ENCODE measurements at places on chromosomes 13 and 19.

- DNase-seq: peak; percentile 66
Measured at GRCh38 chr13:98447881-98448641, 128.8 kb downstream of the STK24 start.

- no peak for DNase-seq
Measured at GRCh38 chr19:6213696-6214641, 65.8 kb downstream of the MLLT1 start.

- DNase-seq: no peak
Measured at GRCh38 chr13:93450761-93451160, 224.2 kb downstream of the GPC6 start.

DNA sequence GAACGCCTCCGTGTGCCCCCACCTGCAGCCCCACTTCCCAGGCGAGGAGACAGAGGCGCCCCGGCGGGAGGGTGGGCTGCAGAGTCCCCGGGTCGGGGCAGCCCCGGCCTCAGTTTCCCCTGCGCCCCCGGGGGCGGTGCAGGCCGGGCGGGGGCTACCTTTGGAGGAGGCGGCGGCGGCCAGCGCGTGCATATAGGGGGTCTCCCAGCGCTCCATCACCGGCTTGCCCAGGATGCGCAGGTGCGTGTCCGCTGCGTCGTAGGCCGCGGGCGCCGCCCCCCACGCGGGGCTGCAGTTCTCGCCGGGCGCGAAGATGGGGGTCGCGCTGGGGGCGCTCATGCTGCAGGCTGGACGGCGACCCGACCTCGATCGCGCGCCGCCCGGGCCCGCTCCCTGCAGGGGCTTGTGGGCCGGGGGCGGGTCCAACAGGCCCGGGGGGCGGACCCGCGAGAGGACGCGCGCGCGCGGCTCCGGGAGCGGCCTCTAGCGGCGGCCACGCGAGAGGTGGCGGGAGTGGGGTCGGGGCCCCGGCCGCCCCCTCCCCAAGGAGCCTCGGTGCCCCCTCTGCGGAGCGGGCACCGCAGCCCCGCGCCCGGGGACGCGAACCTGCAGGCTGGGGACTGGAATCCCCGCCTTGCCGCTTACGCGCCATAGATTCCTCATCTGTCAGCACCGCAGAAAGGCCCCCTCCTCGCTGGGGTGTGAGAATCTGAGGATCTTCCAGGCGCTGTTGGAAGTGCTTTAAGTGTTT, at the start of gene GAMT:
GAMT (minus strand) TSS at position 405 of the 751 bp plus-strand sequence; CDS start at position 339, 66 bp downstream.
- DNase-seq: peak; percentile 48

DNA sequence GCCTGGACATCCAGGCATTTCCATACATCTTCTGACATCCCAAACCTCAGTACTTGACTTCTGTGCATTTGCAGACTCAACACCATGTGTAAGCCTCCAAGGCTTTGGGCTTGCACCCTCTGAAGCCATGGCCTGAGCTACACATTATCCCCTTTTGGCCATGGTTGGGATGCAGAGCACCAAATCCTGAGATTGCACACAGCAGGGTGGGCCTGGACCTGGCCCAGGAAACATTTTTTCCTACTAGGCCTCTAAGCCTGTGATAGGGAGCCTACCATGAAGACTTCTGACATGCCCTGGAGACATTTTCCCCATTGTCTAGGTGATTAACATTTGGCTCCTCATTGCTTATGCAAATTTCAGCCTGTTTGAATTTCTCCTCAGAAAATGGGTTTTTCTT, 853.4 kb upstream of the SPRY2 start:
- no peak for DNase-seq

DNA sequence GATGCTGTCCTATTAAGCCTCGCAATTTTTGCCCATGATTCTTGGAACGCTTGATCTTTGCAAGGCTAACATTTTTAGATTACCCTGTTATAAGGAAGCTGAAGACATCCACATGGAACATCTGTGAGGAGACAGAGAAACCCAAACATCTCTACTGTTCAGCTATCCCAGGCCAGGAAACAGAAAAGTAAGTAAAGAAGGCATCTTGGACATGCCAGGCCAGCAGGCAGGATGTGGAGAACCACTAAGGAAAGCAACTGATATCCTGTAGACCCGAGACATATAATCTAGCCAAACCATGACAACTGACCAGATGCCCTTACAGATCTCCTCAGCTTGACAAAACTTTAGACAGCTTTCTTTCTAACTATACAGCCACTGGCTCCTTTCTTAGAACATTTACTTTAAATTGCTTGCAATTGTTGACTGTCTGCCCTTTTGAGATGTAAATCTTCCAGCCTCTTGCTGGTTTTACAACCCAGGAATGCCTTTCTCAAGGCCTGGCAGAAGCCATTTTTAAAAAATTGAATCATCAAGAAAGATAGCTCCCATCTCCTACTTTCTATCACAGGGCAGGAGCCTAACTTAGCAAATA, 255.8 kb upstream of the DACH1 start:
- no peak for DNase-seq

DNA sequence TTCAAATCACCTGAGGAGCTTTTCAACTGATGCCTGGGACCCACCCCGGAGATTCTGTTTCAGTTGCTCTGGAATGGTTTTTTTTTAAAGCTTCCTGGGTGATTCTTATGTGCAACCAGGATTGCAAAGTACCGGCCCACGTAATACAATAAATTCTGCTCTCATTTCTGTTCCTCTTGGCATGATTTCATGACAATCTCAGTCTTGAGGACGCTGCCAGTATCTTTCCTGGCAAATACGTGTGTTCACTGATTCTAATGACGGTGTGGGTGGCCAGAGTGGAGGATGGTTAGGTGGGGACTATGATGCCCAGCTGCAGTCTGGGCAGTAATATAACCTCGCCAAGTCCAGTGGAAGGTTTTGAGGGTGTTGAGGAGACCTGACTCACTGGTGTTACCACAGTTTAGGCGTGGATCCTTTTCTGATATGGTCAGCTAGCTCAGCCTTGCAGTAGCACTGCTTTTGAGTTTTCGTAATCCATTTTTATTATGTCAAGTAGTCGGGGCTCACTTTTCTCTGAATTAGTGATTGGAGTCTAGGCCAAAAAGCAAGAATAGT, 49.4 kb downstream of the FAM124A start:
- no peak for DNase-seq

- DNase-seq: no peak
Measured at GRCh38 chr19:14616407-14616806, 33.5 kb downstream of the CLEC17A start.

GRCh38 chr19:29927944-29928625, 14.0 kb upstream of the URI1 start:
- DNase-seq: peak; percentile 9

DNA sequence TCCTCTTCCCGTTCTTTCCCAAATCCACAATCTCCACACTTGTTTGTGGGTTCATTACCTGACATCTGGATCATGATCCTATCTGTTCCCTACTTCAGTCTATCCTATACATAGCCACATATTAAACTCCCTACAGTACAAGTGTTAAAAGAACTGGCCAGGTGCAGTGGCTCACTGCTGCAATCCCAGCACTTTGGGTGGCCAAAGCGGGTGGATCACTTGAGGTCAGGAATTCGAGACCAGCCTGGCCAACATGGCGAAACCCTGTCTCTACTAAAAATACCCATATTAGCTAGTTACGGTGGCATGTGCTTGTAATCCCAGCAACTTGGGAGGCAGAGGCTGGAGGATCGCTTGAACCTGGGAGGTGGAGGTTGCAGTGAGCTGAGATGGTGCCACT, 88.3 kb downstream of the TM9SF2 start:
- DNase-seq: no peak

DNA sequence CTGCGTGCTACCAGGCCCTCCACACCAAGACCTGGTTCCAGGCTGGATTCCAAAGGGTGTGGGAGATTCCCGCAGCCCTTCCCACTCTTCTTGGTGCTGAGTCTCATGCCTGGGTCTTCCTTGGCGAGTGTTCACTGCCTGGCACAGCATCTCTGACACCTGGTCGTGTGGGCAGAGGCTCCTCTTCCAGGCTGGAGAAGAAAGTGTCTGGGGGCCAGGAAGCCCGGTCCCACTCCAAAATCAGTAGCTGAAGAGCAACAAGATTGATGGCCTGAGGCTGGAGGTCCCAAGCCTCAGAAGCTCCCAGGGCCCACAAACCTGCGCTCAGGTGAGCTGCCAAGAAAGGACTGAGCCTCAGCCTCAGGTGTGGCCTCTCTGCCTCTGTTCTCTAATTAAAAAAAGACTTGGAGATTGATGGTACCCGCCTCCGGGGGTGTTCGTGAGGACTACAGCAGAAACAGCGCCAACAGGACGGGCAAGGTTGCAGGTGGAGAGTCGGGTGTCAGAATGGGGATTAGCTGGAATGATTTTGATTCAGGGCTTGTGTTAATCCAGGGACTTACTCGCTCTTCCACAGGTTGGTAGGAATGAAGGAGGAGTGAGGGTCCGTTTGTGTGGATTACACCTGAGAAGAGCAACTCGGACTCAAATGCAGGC, 217.5 kb downstream of the TEX29 start:
- DNase-seq: no peak

DNA sequence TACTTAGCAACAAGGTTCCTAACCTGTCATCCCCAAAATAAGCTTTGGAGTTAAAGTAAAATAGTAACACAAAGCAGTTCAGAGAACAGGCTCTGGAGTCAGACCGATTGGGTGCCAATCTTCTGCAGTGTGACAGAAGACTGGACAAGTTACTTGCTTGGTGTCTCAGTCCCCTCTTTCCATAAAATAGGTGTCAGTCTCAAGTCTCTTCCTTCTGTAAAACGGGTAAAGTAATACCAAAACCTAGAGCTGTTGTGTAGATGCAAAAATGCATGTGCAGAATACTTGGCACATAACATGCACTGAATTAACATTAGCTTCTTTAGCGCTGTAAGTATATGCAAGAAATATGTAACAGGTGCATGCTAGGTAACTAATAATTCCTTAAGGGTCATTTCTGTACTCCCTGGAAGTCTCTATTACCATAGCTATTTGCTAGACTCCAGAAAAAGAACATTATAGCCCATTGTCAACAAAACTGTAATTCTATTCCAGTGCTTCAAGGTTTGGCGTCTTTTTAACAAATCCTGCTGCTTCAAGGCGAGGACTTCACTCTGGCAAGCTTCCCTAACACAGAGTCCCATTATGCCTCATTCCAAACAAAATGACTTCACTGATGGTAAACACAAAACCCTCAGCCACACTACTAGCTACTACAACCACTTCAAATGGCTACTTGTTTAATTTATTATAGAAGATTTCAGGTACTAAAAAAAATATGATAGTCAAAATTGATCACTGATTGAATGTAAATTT, 32.8 kb downstream of the ELF1 start:
- DNase-seq: peak; percentile 43

DNA sequence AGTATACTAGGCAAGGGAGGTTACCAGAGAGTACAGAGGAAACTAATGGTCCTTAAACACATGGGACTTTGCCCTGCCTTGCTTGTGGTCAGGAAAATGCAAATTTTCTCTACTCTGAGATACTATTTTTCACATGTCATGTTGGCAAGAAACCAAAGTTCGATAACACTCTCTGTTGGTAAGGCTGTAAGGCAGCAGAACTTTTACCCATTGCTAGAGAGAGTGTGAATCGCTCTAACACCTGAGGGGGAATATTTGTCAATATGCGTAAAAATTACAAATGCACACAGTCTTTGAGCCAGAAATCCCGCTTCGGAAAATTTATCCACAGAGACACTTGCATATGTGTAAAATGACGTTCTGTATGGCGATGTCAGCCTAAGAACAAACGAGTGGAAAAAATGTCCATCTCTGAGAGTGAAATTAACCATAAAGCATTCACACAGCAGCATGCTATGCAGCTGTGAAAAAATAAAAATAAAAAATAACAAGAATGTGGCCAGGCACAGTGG, 9.5 kb upstream of the RFX1 start:
- DNase-seq: no peak

DNA sequence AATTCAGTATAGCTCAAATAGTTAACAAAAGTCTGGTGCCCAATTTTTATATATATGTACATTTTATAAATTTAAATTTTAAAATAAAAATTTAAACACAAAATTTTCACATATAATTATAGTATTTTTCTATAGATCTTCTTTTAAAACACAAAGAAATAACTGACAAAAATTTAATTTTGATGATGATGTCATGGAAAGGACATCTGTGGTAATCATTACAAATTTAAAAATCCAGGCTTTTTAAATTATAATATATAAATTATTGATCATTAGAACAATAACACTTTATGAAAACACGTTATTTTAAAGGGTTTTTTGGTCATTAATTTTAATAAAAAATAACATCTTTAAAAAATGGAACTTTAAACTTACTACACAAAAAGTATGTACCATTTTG, 381.1 kb downstream of the DACH1 start:
- DNase-seq: no peak

GRCh38 chr19:16442386-16443276, 29.1 kb downstream of the EPS15L1 start:
- DNase-seq: peak; percentile 41

GRCh38 chr19:5873617-5874199, 3.4 kb upstream of the FUT5 start:
- DNase-seq: no peak

GRCh38 chr19:19661675-19662251, 1.7 kb downstream of the ATP13A1 start:
- DNase-seq: no peak

DNA sequence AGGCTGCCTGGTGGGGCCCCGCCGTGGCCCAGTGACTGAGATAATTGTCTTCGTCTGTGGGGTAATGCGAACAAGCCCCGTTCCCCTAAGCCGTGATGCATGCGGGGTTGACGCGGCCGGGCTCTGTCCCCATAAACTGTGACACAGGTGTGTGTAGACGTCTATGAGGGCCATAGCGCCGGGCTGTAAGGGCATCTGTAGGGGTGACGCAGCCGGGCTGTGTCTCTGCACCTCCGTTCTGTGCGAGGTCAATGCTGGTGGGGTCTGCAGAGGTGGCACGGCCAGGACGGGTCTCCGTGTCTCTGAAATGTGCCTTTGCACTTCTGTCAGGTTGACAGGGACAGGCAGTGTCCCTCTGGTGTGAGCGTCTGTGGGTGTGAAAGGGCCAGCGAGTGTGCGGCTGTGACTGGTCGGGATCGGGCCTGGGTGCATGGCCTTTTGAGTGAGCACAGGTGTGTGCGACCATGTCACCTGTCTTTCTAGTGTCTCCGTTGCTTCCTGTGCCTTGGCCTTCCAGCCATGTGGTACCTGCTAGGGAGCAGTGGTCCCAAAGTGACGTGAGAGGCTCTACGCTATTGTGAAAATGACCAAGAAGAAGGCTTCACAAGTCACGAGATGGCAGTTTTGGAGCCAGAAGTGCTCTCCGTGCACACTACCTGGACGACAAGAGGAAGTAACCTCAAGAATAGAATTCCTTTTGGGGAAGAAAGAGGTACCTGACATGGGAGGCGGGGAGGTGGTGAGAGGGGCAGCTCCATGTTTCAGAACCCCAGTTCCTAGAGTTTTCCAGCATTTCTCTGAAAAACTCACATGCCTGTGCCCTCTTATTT, 16.4 kb upstream of the ZNF331 start:
- no peak for DNase-seq
